ENCODE measurements at places on chromosomes 1 and 21.

DNA sequence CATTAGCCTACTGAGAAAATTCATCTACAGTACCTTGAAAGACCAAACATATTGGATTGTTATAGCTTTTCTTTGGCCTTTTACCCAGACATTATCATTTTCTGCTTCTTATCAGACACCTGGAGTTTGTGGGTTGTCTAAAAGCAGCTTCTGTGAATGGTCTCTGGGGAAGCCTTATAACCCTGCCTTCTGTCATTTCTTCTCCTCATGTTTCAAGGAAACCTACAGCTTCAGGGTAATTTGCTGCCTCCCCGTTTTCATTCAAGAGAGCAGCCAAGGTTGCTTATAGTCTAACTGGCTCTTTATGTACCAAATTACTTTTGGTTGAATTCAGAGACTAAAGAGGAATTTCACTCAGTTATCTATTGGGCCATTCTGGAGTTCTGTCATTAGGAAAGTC, 288.3 kb upstream of the SGIP1 start:
- DNase-seq: no peak

DNA sequence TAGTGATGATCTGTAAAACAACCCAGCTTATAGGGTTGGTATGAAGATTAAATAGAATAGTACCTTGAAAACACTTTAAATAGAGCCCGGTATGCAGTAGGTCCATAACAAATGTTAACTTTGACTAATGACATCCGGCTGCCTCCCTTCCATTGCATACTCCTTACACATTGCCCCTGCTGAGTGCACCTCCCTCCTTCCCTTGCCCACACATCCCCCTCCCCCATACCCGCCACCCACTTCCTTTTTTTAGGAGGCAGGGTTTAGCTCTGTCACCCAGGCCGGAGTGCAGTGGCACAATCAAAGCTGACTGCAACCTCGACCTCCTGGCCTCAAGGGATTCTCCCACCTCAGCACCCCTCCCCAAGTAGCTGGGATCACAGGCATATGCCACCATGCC, 24.4 kb upstream of the ZC3H12A start:
- DNase-seq: no peak

DNA sequence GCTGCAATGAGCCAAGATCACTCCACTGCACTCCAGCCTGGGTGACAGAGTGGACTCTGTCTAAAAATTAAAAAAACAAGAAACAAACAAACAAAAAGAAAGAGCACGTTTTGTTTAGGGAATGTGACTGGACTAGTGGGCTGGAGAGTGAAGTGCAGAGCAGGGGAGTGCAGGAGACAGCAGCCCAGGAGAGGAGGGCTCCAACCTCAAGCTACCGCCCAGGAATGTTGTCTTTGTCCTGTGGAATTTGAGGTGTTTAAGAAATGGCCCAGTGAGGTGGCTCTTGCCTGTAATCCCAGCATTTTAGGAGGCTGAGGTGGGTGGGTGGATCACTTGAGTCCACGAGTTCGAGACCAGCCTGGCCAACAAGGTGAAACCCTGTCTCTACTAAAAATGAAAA, 42.4 kb upstream of the MTF2 start:
- no peak for DNase-seq

DNA sequence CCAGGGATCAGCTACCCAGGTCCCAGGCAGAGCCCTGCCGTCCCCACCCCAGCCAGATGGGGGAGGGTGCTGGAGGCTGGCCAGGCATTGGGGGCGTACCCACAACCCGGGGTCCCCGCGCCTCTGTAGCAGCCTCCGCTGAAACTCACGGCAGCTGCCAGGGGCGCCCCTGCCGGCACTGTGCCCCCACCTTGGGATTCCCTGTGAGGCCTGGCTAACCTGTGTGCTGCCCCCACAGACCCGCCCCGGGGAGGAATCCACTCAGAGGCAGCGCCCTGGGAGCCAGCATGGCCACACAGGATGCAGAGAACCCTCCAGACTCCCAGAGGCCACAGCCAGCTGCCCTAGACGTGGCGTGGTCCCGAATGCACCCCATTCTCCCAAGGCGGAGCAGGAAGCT, 3.8 kb downstream of the DVL1 start:
- DNase-seq: no peak

- DNase-seq: no peak
Observed at GRCh38 chr1:152836870-152837269, 5.8 kb upstream of the LCE6A start.

DNA sequence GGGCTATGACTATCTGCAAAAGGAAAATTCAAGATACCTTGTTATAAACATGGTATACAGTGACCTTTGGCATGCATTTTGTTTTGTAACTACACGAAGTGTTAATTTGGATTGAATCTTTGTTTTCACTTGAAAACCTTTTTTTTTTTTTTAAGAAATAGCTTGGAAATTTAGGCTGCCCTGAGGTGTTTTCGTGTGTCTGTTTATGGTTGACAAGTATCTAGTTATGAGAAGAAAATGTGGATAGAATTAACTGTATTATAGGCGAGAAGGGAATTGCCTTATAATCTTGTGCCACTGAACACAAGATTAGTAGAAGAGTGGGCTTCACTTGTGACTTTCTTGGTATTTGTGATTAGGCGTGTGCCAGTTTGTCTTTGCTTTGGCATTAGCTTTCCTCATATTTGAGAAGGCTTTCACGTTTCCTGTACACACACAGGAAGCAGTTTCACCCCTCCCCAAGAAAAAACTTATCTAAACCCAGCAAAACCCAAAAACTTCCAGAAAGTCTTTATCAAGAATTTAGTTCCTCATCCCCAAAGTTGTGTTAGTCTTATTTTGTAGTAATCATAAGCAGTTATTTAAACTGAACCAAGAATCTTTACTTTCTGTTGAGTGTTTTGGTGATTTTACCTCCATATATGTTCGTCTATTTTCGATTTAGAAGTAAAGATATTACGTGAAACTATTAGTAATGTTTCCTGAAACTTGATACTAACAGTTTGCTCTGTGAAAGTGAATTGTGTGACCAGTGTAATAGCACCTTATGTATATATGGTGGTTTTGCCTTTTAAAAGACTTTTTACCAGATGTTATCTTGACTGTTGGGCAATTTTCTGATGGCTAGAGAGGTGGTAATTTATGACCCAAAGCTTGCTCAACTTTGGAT, 3.8 kb downstream of the DYRK1A start:
- peak; percentile 31 for DNase-seq

DNA sequence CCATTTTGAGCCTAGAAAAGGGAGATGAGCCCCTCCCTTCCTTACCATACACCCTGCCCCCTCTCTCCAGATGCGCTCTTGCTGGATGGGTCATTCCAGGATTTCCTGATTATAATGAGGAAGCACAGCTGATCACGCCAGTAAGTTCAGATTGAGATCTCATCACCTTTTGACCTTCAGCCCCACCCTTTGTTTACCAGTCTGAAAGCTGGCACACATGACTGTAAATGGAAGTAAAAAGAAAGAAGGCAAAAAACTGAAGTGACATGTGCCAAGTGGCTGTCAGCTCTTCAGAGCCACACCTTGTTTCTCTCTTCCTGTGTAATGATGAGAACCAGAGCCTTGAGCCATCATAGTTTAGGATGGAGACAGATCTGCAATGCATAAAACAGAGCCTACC, 27.9 kb downstream of the S1PR1 start:
- no peak for DNase-seq

DNA sequence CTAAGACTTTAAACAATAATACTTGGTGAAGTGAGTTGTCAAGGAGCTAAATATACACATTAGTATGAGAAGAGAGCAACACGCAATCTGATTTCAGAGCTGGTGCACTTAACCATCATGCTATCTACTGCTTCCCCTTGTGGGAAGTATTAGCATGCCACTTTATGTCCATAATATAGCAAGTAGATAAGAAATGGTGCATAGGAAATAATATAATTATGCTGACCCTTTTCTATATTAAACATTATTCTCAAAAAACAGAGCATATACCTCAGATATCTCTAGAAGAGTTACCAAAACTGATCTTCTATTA, 63.4 kb downstream of the MAGI3 start:
- no peak for DNase-seq

DNA sequence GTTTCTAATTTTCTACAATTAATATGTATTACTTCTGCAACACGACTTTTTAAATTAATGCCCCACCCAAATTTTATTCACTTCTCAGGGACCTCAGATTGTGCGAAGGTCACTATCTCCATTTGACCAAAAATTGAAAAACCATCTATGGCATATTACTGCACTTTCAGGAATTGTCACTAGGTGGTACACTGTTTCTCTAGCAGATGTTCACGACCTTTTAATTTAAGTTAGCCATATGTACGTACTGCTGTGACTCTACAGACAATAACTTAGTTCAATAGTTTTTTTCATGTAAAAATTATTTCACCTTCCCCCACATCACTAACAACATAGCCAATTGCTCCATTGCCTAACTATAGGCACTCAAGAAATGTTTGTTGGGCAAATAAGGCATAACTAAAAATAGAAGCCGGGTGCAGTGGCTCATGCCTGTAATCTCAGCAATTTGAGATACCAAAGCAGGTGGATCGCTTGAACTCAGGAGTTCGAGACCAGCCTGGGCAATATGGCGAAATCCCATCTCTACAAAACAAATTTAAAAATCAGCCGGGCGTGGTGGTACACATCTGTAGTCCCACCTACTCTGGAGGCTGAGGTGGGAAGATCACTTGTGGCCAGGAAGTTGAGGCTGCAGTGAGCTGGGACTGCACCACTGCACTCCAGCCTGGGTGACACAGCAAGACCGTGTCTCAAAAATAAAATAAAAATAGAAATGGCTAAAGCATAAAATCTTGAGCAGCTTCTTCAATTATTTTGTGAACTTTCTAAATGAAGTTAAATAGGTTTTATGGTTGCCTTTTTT, 75.7 kb upstream of the PKN2 start:
- DNase-seq: no peak

GRCh38 chr1:14263225-14263624, 335.3 kb upstream of the KAZN start:
- DNase-seq: no peak

DNA sequence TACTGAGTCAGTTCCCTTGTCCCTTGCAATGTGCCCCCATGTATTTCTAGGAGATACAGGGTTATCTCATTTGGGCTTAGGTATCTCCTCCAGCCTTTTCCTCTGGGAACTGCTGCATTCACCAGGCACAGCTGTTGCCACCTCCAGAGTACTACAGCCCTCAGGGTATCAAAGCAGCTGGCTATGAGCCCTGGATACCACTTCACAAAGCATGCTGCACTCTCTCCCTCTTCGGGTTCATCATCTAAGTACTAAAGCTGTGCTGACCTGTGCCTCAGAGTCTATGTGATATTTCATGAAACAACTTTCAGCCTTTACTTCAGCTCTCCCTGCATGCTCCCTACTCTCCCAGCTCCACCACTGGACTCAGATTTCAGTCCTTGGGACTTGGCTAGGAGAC, 62.3 kb downstream of the CCDC185 start:
- no peak for DNase-seq

GRCh38 chr1:221363039-221363438, 378.9 kb downstream of the DUSP10 start:
- no peak for DNase-seq

GRCh38 chr1:161763522-161764098, 2.5 kb upstream of the ATF6 start:
- peak; percentile 29 for DNase-seq

- DNase-seq: no peak
Observed at GRCh38 chr1:50308878-50309277, 114.4 kb downstream of the DMRTA2 start.

DNA sequence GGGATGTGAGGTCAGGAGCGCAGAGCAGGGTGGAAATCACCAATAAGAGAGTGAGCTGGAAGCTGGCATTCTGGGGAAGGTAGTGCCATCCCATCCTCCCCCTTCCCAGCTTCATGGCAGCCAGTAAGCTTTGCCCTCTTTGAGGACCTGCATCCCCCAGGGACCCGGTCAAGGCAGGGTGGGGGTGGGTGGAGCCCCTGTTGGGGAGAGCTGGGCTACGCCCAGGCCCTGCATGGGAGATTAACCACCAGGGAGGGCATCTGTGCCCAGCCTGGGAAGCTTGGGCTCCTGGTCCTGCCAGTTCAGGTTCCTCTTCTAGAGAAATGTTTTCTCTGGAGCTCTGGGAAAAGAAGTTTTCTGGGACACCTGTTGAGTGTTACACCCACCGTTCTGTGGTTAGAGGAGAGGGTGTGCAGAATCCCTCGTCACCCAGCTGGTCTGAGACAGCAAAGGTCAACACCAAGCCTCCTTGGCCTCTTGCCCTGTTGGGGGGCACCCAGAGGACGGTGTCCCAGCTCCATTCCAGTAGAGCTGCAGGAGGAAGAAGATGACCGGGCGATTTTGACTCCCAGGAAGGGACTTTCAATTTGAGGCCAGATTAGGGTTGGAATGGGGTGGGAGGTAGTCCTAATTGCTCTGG, 30.1 kb upstream of the TENT5C start:
- DNase-seq: no peak

DNA sequence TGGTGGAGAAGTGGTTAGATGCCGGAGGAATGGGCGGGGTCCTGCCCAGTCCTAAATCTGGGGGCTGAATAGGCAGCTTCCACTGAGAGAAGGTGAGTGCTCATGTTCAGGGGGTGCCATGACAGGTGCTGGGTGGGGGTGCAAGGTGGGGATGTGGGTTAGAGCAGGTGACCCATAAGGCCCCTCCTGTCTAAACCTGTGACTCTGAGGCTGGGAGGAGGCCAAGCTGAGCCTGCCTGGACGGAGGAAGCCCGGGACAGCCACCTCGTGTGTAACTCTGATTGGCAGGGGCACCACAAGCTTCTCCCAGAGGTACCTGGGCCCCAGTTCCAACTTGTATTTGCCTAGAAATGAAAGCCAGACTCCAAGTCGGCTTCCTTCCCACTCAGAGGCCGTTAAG, 10.7 kb downstream of the GPR157 start:
- no peak for DNase-seq
